ENCODE measurements at places on chromosomes 1 and 21.

GRCh38 chr1:153936011-153936802 lies 10.3 kb downstream of the DENND4B start:
- DNase-seq = no peak

- no peak for DNase-seq
These were observed 89.2 kb upstream of the COL6A1 start for GRCh38 chr21:45892156-45892915.

- DNase-seq = no peak
These were observed 78.2 kb downstream of the GPR88 start for GRCh38 chr1:100616121-100616621.

DNA sequence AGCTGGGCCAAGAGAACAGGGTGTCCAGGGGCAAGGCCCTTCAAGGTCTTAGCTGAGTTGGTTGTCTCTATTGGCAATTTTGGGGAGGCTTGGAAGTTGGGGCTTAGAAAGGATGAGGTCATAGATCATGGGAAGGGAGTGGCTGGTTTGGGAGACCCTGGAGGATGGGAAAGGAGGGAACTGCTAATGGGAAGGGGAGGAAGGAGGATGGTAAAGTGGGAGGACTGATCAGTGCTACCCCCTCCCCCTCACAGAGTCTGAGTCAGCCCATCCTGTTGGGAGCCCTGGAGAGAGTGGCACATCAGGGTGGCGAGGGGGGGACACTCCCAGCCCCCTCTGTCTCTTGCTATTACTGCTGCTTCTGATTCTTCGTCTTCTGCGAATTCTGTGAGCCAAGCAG lies 5.1 kb downstream of the EFNA4 start:
- no peak for DNase-seq

GRCh38 chr1:27650171-27650538 lies 15.2 kb upstream of the FGR start:
- no peak for DNase-seq

DNA sequence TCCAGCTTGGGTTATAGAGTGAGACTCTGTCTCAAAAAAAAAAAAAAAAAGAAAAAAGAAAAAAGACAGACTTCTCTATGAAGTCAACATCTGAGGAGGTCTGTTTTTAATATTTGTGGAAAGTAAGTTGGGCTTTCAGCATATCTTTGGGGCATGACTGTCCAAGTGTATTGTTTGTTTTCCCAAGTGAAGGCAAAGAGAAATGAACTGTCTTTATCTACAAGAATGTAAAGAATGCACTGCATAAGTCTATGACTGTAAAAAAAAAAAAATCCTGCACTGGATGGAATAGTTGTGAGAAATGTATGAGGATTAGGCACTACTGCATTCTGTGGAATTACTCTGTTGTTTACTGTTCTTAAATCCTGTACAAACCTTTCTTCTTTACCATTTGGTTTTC lies 45.6 kb upstream of the TMEM61 start:
- DNase-seq = no peak

GRCh38 chr1:233707153-233707879 lies 93.4 kb downstream of the KCNK1 start:
- no peak for DNase-seq

DNA sequence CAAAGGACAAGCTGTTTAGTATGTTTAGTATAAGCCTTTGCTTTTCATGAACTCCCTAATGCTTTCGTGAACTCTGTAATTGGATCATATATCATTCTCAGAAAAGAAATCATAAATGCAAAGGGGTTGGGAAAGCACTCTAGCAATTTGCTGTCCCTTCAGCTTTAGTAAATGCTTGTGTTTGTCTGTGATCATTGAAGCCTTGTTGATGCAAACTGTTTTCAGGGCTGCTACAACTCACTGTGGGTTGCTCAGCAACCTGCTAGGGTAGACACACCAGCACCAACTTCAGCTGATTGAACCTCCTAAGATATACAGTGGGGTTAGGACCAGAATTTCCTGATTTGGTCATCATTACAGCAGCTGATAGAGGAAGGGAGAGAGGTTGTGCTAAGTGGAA lies 95.0 kb downstream of the SGIP1 start:
- no peak for DNase-seq

DNA sequence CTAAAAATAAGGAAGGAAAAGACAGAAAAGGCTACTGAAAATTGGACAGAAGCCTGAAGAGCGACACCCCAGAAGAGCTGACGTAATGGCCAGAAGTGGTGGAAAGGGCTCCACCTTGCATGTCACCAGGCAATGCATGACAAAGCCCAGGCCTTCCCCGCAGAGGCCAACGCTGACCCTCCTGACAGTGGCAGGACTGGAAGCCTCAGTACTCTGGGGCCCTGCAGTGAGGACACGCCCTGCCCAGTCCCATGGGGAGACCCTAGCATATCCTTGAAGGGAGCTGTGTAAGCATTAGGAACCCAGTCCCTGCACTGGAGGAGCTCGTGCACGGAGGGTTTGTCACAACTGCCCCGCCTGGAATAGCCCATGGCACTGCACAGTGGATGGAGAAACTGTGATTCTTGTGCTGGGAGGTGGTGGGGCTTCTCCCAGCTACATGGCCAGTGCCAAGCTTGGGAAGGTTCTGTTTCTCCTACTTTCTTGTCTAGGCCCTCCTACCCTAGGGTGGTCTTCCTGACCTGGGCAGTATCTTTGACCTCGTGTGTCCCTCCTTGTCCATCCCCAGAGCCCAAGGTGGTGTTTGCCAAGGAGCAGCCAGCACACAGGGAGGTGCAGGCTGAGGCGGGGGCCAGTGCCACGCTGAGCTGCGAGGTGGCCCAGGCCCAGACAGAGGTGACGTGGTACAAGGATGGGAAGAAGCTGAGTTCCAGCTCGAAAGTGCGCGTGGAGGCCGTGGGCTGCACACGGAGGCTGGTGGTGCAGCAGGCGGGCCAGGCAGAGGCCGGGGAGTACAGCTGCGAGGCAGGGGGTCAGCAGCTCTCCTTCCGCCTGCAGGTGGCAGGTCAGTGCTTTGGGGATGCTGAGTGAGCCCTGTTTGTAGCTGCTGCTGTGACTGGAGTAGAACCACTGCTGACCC lies 60.4 kb downstream of the OBSCN start:
- no peak for DNase-seq

GRCh38 chr1:246580497-246581370 lies 14.5 kb downstream of the CNST start:
- no peak for DNase-seq

DNA sequence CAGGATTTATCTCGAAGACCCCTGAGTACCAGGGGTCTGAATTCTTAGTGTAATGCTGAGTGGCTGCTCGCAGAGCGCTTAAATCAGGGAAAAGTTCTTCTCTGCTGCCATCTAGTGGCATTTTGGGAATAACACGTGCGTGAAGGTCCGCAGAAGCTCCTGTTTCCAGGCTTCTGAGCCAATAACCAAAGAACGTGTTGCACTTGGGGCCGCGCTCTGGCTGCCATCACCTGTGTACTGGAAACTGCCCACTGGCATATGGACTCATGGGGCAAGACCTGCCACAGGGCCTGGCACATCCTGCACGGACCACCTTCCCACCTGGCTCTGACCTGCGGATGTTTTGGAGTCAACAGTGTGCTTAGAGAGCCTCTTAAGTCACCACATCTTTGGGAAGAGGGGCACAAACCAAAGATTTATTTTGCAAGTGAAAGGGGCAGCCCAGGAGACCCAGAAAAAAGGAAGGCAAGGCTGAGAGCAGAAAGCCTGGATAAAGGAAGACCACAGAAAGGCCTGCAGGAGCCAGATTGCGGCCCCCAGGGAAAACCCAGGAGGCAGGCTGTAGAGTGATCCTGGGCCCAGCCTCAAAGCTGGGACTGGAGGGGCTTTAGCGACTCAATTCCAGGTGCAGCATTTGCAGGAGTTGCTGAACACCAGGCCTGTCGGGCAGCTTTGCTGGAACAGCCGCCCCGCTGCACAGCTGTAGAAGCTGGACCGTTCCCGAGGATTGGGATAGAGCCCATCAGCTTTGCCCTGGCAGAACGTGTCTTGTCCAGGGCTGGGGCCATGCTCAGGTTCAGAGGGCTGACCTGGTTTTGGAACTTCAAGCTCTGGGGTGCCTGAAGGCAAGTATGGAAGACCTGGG lies 13.0 kb downstream of the CHIT1 start:
- peak; percentile 61 for DNase-seq

DNA sequence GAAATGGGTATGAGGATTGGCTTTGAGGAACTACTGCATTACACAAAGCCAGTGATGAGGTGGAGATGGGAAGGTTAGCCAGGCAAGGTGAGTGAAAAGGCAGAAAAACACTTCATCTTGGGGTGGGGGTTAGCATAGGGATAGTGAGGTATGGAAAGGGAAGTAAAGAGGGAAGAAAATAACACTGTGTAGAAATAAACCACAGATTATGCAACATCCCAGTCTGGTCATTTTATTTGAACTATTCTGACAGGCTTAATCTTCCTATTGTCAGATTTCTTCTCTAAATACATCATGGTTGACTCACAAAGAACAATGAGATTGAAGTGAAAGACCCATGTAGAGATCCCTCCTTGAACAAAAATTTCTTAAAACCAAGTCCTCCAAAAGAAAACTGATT lies 640.2 kb downstream of the PTPRC start:
- no peak for DNase-seq

GRCh38 chr1:119226913-119227312 lies 86.5 kb upstream of the WARS2 start:
- DNase-seq = no peak

GRCh38 chr1:231806623-231807495 lies 180.3 kb downstream of the DISC1 start:
- DNase-seq = peak; percentile 53

DNA sequence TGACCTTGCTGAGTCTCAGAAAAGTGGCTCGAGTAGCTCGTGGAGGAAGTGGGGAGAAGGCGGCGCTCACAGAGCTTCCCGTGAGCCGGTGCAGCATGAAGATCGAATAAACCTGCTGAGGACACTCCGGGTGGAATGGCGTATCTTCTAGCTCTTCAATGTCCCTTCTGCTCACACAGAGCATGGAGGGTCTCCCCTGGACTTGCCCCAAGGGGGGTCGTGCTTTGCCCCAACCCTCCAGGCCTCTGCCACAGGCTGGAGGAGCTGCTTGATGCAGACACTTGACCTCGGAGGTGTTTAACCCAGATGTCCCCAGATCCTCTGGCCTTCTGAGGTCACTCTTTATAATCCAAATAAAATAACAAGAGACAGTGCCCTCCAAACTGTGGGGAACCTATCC lies 2.2 kb upstream of the KRTAP10-12 start:
- peak; percentile 16 for DNase-seq

- no peak for DNase-seq
These were observed 74.3 kb downstream of the TNFSF18 start for GRCh38 chr1:172976222-172977041.

DNA sequence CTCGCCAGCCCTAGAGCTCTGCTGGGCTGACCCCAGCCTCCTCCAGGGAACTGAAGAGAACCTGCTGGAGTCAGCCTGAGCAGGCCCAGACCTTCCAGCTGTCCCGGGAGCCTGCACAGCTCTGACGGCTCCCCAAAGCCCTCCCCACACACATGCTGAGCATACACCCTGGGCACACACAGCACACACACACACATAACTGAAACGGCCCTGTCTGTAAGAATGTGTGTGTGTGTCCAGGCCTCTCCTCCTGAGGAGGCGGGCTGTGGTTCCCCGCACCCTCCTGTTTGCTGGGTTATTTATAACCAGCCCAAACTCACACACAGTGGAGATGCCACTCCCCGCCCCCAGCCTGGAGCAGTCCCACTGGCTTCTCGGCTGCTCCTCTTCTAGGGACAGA lies 20.2 kb downstream of the SDC3 start:
- DNase-seq = no peak

DNA sequence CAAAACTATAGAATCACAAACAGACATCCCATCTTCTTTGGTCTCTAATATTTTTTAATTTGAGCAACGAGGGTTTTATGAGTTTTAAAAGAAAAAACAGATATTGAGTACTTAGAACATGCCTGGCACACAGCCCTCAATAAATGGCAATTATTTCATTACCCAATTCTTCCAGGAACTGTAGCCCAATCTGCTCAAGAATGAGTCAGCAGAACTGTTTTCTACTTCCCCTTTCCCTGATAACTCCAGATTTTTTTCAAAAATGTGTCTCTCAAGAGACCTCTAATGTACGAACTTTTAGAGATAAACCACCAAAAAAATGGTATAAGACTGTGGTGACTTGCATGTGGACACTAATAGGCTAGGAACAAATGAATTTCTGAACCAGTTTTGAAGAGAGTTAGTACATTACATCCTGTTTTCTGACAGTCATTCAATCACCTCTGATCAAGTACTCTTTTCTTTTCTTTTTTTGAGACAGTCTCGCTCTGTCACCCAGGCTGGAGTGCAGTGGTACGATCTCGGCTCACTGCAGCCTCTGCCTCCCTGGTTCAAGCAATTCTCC lies 11.5 kb downstream of the ABL2 start:
- DNase-seq = no peak

GRCh38 chr1:68377098-68377497 lies 72.7 kb downstream of the RPE65 start:
- no peak for DNase-seq

DNA sequence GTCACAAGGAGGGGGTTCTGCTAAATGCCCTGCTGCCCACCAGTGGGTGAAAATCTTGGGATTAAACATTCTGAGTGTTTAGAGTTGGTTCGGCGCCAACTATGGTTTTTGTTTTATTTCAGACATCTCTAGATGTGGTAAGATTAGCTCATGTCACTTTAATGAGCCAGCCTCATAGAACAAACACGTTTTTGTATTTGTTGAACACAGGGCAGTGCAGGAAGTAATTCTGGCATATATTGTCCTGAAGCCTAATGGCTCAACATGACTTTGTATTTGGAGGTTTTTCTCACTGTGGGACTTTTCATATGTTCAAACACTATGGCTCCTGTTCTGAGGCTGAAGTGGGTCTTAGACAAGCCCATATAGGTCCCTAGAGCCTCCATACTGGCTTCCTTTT lies 107.8 kb downstream of the NGF start:
- DNase-seq = no peak

DNA sequence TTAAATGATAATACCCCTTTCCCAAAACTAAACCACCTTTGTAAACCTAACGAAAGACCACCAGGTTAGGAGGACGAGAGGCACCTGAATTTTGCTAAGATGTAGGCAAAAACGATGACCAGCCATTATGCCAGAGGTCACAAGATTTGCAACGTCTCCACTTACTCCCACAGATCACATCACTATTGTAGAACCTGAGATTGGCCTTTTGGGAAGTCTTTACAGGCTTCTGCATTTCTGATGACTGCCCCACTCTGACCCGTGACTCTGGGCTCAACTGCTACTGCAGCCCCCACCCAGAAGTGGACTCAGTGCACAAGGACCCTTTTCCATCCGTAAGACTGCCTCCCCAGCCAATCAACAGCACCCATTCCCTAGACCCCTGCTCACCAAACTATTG lies 36.4 kb upstream of the COL6A2 start:
- DNase-seq = no peak

DNA sequence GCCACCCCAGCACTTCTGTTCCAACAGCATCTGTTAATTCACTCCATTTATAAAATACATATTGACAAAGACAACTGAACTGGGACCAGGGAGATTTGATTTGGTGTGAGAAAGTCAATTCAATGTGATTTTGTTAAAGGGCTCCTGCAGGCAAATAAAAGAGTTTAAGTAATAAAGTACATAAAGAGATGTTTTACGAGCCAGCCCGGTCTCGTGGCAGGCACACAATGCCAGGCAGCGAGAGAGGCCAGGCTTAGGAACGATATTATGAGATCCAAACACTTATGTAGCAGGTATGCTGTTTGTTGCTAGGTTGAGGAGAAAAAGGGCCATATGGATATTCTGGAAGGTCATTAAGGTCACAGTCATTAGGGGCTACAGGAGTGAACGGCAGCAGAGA lies 227.1 kb downstream of the KCTD3 start:
- no peak for DNase-seq

All from stimulated activated CD4-positive, alpha-beta T cell treated with anti-CD3 and anti-CD28 coated beads, Interleukin-2, amount 100 ng/mL, for 24 hours (primary cell).